Right renal pelvis (tissue), 4 donors: ENCODE measurements at places on chromosomes 2 and 18. TPM values are rescaled to one million over a fixed set of nuclear protein-coding genes. Genes with fewer than 3 reads are reported as not detected.

CMPK2 gene
- polyA plus RNA-seq = 5.5 TPM

SPDYA gene
- 1.8 TPM for polyA plus RNA-seq

NPHP1 gene
- 15.8 TPM for polyA plus RNA-seq

C2orf78 gene
- not detected for polyA plus RNA-seq

RPRM gene
- polyA plus RNA-seq = 2.6 TPM

DNA sequence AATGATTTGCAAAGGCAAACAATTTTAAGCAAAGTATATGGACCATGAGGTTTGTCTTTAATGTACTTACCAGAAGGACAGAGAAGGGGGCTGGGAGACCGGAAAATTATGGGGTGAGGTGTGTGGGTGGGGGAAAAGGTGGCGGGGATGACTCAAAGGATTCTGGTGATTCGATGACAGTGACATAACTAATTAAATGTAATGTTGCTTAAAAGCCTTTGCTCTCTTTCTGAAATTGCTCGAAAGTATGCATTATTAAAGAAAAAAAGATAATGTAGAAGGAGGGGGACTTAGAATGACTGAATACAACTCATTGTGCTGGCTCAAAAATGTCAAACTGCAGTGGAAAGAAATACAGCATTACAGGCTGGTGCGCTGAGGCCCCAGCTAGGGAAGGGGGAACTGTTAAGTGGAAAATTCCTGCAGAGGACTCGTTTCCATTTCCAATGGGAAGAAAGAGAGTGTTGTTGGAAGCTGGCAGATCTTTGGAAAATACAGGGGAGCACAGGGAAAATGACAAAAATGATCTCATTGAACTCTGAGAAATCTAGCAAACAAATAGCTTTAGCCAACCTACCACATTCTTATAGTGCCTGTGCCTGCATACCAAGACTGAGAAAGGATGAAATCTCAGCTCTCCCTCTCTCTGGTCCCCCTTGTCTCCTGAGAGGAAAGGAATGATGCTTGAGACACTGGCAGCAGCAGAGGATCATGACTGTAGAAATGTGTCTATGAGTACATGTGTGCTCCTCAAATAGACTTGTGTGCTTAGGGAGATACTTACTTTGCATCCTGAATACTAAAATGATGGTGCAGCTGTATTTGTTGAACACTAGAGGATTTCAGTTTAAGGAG lies 632.4 kb downstream of the NYAP2 start:
- no peak for DNase-seq

- DNase-seq = no peak
Measured at GRCh38 chr2:162385536-162385935, 41.6 kb downstream of the GCA start.

DNA sequence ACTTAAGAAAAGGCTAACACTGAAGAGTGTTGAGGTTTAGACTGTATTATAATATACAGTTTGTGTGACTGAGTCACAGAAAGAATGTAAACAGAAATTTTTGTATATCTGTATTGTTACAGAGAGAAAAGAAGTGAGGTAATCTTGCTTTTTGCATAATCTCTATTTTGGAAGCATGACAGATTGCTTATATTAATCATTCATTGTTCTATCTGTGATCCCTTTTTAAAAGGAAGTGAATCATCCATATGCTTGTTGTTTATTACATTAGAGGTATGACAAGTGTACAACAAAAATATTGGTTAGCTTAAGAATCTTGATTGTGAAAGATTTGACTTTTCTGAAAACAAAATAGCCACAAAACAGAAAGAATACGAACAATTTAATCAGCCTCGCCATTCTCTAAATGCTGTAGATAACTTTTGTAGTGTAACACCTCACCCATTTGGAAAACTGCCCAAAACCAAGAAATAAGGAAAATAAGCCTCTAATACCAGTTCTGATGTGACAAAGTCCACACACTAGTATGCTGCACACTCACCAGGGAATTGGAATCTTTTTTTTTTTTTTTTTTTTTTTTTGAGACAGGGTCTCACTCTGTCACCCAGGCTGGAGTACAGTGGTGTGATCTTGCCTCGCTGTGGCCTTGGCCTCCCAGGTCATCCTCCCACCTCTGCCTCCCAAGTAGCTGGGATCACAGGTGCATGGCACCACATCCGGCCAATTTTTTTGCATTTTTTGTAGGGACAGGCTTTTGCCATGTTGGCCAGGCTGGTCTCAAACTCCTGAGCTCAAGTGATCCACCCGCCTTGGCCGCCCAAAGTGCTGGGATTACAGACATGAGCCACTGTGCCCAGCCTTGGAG lies 91.5 kb upstream of the LPIN2 start:
- no peak for DNase-seq

DNA sequence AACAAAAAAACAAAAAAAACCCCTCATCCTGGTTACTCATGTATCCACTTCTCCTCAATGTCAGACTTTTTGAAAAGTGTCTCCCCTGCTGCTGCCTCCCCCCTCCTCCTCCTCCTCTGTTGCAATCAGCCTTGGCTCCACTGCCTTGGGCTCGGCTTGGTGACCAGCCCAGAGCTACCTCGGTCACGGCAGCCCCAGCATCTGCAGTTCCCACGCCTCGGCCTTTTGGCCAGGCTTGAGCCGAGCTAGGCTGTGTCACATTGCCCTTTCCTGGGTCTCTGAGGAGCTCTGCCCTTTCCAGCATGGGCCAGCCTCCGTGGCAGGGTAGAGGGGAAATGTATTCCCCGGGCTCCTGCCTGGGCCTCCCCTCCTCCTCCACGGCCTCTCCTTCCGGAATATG lies 22.7 kb upstream of the INHBB start:
- DNase-seq = no peak

DNA sequence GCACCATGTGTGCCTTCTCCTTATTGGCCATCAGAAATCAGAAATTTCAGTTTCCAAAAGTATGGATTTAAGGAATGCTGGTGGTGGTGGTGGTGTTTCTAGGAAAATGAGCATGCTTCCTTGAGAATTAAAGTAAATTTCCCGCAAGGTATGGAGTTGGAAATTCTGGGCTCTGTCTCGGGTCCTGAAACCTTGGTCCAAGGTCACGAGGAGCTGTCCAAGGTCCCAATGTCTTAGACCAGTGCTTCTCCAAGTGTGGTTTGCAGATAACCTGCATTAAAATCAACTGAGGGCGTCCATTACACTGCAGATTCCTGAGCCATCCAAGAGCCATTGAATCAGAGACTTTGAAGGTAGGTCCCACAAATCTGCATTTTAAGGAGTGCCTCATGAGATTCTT lies 210.9 kb upstream of the PKDCC start:
- peak; percentile 75 for DNase-seq
